ENCODE measurements at places on chromosomes 12 and 14.

DNA sequence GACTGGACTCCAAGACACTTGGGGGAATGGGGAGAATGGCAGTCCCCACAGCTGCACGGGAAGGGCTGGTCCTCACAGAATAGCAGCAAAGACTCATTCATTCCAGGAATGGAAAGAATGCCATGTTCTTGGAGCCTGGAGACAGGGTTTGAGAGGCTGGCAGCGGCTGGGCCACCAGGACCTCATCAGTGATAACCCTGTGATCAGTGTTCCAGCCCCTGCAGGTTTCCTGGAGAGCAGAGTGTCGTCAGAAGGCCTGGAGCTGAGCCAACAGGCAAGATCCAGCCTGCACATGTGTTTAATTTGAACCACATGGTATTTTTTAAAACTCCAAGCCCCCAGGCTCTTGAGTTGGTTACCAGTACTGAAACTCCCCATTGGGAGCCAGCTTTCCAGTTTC lies 11.3 kb downstream of the BDKRB1 start:
- no peak for DNase-seq

GRCh38 chr12:92038476-92038875 lies 107.2 kb downstream of the BTG1 start:
- no peak for DNase-seq

GRCh38 chr12:33313476-33313875 lies 126.1 kb downstream of the SYT10 start:
- no peak for DNase-seq

GRCh38 chr12:32874078-32874477 lies 22.5 kb downstream of the PKP2 start:
- DNase-seq, result no peak

- no peak for DNase-seq
Measured at GRCh38 chr12:68432622-68433021, 100.5 kb upstream of the MDM1 start.

- no peak for DNase-seq
Measured at GRCh38 chr14:54471641-54472040, 17.1 kb downstream of the GMFB start.

DNA sequence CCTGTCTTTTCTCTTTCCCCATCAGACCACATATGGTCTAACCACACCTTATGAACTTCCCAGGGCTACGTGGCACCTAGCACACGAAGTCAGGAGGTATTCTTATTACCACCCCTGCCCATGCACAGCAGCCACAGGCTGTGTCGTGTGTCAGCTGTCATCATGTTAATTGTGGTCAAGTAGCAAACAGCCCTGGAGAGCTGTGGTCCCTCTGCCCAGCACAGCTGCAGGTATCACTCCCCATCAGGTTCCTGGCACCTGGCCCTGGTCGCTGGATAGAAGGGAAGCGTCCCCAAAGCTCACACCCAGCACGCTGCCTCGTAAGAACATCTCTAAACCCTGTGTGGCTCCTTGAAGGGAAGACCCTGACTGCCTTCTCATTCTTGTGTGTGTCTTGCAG lies 45.4 kb downstream of the CLMN start:
- DNase-seq, result no peak

DNA sequence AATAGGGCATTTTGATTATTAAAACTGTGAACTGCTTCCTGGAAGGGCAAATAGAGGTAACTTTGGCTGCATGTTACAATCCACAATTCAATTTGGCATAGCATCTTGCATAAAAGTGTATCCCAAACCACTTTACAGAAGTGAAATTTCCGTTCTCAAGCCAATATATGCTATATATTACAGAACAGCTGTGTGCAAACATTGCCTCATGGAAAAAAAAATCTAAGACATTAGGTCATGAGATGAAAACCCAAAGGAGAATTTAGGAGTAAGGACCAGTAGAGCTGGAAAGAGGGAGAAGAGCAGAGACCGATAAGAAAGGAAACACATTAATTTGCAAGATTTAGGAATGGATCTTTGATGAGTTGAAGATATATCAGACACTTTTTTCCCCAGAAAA lies 239.2 kb downstream of the PAX9 start:
- no peak for DNase-seq

DNA sequence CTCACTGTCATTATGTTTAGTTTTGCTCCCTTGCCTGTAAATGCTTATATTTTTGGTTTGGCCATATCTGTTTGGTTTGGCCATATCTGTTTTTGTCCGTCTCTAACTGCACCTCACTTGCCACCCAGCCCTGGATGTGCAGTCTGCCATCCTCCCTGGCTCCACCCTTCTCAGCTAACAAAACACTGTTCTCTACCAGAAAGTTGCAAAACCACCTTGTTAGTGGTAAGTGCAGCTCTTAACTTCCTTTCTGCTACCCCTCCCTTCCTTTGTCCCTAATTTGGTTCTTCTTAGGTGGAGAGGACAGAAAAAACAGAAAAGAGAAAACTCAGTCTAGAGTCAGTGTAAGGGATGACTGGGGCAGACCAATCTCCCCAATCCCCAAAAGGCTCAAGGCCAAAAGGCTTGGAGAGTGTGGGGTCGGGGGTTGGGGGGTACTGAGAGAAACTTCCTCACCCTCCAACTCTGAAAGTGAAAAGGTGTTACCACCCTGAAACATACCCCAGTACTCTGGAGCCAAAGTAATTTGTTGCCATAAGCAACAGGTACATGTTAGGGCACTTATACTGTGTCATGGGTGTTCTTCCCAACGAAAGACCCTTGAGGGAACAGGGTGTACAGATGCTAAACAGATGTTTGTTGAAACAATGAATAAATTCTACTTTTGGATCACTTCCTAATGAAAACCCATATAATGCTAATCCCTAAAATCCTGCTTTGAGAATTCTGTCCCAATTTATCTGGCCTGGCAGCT lies 5.0 kb downstream of the BIN2 start:
- peak; percentile 49 for DNase-seq

- DNase-seq, result no peak
Measured at GRCh38 chr14:76930549-76930948, 98.0 kb downstream of the IRF2BPL start.

DNA sequence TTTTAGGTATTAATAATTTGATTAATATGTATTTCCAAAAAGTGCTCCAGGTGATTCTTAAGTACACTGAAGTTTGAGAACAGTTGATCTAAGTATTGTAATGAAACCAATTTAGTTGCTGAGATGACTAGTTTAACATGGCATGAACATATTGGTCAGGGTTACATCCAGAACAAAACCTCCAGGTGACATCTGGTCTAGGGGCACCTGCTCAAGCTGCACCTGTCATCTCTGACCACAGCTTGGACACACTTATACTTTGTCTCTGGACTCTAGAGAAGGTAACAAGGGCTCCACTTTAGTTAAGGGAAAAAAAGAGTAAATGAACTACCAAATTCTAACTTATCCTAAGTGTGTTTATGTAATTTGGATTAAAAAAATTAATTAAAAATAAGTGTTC lies 8.1 kb downstream of the ARID2 start:
- no peak for DNase-seq

Measured in activated T-helper 1 cell treated with anti-CD3 and anti-CD28 coated beads, Interleukin-12 subunit alpha, Interleukin-12 subunit beta, Interleukin-2, Interleukin-4 antibody, amounts not matched to agents 30 ng/mL and 10 ng/mL and 1 ng/mL, durations not matched to agents 14 hours and 24 hours and 36 hours (primary cell).